ENCODE measurements at places on chromosomes 16 and 17. TPM values are rescaled to one million over a fixed set of nuclear protein-coding genes. Genes with fewer than 3 reads are reported as not detected.

Gene KIFC3
- 35.8 TPM for total RNA-seq

Gene SCN4A
- total RNA-seq = not detected

Gene KRT40
- not detected for total RNA-seq

Gene TSPAN10
- total RNA-seq = 1.7 TPM

Gene CLEC10A
- total RNA-seq = not detected

Gene ELAC2
- 57.1 TPM for total RNA-seq

Gene HOXB9
- total RNA-seq = not detected

Gene SOST
- total RNA-seq = not detected

Gene TOM1L1
- total RNA-seq = 93.5 TPM

Gene SLC13A5
- total RNA-seq = not detected

Gene HSPB9
- total RNA-seq = not detected

Gene TP53TG3C
- not detected for total RNA-seq

Gene PRKCB
- not detected for total RNA-seq

Gene IL34
- 0.69 TPM for total RNA-seq

Gene ZNF319
- 7.2 TPM for total RNA-seq

Gene SEPTIN12
- total RNA-seq = not detected

Gene SYCE1L
- total RNA-seq = 16.4 TPM

Gene QPRT
- 0.12 TPM for total RNA-seq

Gene B3GNT9
- total RNA-seq = 4.7 TPM

Gene JMJD6
- total RNA-seq = 20.8 TPM

Gene TEX14
- under 0.01 TPM for total RNA-seq

Gene NPIPA2
- total RNA-seq = 4.1 TPM

Gene FAHD1
- total RNA-seq = 61.3 TPM
